ENCODE measurements at places on chromosomes 3 and 15.

DNA sequence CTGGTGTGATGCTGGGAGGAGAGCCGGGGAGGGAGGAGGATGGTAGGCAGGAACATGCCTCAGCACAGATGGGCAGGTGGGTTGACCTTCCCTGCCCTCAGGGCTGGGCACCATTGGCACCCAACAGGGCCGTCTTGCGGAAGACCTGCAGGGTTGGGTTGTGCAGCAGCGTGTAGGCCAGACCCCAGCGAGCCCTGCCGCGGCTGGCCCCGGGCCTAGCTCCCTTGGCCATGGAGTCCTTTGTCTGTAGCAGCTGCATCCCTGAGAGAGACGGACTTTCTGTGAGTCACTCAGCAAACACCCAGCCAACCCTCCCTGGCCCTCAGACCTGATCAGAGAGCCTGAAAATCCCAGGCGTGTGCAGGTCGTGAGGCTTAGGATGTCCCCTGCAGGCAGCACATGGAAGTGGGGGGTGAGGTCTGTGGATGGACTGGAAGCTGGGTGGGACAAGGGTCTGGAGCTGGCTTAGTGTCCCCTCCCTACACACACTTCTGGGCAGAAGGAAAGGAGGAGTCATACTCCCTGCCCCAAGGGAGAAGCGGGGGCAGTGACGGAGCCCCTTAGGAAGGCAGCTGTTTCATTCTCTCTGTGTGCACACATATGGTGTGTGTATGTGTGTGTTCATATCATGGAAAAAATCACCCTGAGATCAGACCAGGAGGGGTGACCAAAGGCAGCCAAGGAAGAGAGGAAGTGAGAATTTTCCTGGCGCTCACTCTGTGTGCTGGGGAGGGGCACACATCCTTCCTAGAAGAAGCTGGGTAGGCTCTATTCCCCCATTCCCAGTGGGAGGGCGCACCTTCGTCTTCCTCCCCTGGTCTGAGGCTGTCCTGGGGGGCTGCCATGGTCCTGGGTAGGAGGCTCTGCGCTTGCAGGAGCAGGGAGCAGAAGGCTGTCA is 6.7 kb downstream of the ISLR start:
- no peak for DNase-seq

- DNase-seq, result no peak
Measured at GRCh38 chr3:138125548-138126221, 6.5 kb downstream of the A4GNT start.

GRCh38 chr3:39165518-39165917 is 12.1 kb upstream of the CSRNP1 start:
- no peak for DNase-seq

GRCh38 chr3:71487418-71487817 is 96.1 kb downstream of the FOXP1 start:
- DNase-seq, result no peak

All from kidney epithelial cell (primary cell).